ENCODE measurements at places on chromosomes 6 and 20.
A peak's percentile ranks its signal among the peaks of the same experiment; 100 is the strongest.

- no peak for DNase-seq
Measured at GRCh38 chr20:2089447-2089846, 12.2 kb upstream of the STK35 start.

DNA sequence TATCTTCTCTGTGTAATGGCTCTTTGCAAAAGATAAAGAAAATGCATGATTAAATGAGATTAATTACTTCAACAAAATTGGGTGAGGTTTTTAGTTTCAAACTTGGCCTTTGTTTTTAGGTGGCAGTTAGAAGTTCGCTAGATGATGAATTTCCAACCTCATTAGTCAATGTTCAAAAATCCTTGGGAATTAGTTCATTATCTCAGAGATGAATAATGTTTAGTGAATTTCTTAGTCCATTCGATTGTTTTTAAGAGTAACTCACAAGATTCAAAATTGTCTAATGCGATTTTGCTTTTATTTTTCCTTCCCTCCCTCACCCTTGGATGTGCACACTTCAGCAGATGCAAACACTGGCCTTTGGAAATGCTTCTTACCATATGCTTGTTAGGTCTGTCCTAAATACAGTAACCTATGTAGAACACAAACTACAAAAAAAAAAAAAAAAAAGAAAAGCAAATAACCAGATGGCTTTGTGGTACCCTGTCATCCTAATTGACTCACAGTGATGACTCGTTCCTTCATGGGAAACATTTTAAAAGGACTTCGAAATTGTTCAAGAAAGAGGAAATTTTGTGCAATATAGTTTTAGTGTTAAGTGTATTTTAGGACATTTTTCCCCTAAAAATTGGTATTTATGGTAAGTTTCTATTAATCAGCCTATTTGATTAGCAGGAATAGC, 66.7 kb downstream of the FAM229B start:
- no peak for DNase-seq

DNA sequence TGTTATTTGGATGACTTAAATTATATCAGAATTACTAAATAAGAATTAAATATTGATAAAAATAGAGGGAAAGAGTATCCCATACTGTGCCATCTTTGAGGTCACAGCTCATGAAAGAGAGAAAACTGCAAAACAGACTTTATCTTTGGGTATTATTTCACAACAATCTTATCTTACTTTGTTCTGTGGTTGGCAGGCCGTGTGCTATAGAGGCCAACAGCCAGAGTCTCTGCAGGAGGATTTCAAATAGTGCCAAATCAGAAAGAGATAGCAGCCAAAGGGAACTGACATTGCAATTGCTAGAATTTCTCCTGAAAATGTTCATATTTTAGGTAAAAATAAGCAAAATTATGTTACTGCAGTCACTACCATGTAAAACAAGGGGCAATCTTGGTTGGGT, 354.2 kb downstream of the GRIK2 start:
- no peak for DNase-seq

DNA sequence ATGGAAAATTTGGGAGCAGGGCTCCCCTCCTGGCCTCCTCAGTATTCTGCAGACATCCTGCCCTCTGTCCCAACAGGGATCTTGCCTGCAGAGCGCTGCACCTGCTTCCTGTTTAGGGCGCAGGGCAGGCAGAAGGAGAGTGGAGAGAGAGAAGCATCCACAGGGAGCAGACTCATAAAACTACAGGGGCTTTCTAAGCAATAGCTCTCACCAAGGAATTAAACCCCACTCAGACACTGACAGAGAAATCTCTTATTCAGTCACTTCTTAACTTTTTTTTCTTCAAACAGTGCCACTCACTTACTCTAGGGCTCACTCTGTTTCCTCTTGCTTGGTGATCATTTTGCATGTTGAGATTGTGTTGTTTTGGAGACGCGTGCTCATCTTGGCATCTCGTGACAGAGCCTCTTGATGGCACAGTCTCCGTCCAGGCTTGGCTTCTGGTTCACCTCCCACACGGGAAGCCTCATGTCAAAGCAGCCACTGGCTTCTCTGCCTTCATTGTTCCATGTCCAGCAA, 153.1 kb upstream of the INSM1 start:
- DNase-seq: peak; percentile 84

- DNase-seq: no peak
Measured at GRCh38 chr6:22825210-22825609, 255.8 kb downstream of the HDGFL1 start.
